CD4-positive, alpha-beta T cell treated with Interleukin-17A for 4 hours (primary cell): ENCODE measurements at places on chromosomes 1 and 21.
A peak's percentile ranks its signal among the peaks of the same experiment; 100 is the strongest.

DNA sequence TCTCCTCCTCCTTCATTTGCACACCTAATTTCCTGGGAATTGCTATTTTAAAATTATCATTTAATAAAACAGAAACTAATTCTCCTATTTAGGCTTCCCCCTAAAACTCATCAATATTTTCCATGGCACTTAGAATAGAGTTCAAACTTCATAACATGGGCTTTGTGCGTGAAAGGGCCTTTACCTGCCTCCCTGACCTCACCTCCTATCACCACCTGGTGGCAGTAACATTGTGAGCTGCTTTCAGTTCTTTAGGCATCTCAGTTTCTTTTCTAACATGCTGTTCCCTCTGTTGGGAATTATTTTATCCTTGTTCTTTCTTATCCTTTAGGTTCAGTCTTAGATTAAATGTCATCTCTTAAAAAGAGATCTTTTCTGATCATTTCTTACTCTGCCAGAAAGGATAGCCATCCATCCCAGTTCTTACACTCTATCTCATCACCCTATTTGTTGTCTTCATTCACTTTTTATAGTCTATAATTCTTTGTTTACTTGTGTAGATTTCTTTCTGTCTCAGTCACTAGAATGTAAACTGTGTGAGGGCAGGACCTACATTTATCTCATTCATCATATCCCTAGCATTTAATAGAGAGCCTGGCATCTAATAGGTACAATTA is 133.8 kb upstream of the KIAA1614 start:
- DNase-seq: no peak

DNA sequence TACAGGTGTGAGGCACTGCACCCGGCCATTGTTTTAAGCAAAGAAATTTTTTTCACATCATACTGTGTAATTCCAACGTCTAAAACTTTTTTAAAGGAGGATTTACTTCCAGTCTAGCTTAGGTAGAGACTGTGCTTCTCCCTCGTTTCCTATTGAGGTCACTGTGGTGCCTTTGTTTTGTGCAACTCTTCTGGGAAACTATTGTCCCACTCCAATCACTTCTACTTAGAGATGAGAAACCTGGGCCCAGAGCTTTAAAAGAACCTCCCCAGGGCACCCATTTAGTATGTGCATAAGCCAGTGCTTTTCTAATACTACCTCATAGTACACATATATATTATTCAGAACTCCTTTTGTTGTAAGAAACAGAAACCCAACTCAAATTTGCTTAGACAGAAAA is 120.0 kb upstream of the ZNF644 start:
- DNase-seq: no peak

DNA sequence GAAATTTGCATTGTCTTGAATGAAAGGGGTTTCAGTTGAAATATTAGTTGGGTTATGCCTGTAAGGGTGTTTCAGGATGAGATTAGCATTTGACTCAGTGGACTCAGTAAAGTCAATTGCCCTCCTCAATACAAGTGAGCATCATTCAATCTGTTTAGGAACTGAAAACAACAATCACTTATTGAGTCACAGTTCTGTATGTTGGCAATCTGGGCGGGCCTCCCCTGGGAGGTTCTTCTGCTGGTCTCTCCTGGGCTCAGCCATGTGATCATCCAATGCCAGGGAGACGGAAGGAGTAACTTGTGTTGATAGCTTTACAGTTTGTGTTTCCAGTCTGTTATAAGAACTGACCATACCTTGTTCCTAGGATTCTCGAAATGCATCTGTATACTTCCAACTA is 262.9 kb upstream of the RUNX1 start:
- no peak for DNase-seq

- DNase-seq: peak; percentile 8
Observed at GRCh38 chr1:9181990-9182783, 52.4 kb upstream of the H6PD start.

- no peak for DNase-seq
Observed at GRCh38 chr1:27804791-27805190, 25.8 kb upstream of the PPP1R8 start.

DNA sequence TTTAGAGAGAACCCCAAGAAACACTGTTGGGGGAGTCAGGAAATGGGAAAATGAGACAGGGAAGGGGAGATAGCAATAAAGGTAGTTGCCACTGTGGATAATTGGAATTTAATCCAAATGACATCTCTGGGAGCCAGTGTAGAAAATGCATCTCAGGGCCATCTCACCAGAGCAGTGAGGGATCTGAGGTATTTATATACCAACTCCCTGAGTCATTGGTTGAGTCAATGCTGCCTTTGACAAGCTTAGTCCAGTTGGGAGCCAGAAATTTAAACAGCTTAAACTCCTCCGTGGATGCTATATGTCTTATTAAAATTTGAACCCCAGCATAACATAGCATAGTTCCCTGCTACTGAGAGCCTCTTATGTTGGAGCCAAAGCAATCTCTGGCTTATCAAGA is 140.3 kb downstream of the SLC30A10 start:
- DNase-seq: no peak

DNA sequence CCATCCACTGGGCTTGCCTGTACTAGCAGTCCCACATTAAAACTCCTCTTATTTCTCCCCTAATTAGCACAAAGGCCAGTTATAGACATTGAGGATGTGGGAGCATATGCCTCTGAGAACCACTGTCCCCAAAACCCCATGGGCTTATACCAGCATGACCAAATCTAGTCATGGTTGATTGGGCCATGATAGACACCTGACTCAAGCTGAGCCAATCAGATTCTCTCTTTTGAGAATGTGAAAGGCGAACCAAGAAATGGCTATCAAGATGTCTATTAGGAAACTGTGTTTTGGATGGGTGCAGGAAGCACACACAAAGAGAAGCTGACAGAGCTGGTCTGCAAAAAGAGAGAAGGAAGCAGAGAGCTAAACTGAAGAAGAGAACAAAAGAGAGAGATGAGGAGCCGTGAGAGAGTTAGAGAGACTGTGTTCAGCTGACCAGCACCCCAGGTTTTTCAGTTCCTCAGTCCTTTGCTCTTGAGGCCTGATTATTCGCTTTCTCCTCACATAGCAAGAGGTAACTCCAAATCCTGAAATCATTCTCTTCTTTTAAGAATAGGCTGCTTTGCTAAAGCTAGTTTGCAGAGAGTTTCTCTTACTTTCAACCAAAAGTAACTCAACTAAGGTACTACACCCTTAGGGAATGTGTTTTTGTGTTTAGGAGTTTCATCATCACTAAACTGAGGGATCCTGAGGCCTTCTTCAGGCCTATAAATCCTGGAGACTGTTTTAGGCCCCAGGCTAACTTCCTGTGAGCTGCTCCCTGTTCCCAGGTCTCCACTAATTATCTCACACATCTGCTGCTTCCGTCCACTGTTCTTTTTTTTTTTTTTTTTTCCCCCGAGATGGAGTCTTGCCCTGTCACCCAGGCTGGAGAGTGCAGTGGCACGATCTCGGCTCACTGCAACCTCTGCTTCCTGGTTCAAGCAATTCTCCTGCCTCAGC is 7.9 kb upstream of the TIPRL start:
- no peak for DNase-seq

GRCh38 chr1:205301842-205302588 is 19.5 kb downstream of the NUAK2 start:
- DNase-seq: no peak

DNA sequence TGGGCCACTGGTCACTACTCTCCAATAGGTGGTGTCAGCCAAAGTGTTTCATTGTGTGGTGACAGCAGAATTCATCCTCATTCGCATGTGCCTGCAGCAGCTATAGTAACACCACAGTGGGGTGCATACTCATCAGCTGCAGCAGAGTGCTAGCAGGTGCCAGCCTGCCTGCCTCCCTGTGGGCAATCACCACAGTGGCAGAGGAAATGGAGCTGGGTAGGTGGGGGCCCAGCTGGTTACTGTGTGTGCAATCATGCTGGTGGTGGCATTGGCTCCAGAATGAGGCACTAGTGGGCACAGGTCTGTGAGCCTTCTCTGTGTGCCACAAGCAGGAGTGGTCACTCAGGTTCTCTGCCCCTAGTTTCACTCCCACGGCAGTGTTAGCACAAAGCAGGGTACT is 579.2 kb downstream of the PTPRC start:
- peak; percentile 5 for DNase-seq

DNA sequence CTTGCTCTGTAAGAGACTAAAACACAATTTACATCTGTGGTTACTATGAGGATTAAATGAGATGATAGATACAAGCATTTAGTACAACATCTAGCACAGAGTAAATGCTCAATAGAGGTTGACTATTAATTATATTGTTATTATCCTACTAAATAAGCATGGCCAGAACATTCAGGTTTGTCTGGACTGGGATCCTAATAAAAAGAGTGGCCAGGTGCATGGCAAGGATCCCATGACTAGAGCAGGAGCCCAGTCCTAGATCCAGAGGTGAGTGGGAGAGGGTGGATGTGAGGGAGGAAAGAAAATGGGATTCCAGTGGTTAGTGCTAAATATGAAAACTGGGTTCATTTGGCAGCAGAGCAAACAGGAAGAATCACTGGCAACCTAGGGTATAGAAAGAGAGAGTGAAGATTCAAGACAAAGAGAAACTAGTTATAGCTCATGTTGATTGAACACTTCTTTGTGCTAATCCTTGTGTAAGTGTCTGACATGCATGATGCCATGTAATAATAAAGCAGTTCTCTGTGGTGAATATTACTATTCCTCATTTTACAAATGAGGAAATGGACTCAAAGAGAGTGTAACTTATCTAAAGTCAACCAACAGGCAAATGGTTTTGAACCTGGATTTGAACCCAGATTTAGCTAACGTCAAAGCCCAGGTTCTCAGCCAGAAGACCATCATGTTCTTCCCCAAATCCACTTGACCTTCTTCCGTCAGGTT is 71.1 kb upstream of the FGGY start:
- DNase-seq: no peak

GRCh38 chr1:86464819-86465218 is 3.9 kb upstream of the CLCA1 start:
- no peak for DNase-seq

DNA sequence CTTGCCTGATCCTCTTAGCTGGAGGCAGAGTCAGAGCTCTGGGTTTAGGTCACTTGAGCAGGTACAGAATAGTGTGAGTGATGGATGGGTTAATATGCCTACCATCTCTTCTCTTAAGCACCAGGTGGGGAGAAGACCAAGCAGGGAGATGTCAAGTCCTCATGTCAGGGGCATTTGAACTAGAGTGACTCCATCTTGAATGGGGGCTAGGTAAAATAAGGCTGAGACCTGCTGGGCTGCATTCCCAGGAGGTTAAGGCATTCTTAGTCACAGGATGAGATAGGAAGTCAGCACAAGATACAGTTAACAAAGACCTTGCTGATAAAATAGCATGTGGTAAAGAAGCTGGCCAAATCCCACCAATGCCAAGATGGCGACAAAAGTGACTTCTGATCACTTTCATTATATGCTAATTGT is 77.4 kb upstream of the BTG3 start:
- no peak for DNase-seq

- no peak for DNase-seq
Observed at GRCh38 chr1:214234635-214235025, 46.3 kb upstream of the SMYD2 start.

DNA sequence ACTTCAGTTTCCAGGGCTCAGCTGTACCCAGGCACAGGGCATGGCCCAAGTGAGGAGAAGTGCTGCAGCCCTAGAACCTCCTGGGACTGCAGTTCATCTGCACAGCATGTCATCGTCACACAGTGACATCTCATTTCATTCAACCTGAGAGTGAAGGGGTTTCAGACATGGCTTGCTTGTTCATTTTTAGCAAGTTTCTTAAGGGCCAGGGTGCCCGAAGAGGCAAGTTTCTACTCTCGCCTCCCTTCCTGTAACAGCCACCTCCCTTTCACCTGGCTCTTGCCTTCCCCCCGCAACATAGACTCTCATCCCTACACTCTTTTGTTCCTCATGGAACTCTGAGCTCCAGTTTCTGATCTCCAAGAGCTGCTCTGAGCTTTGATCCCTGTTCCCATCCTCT is 108.1 kb downstream of the C1orf21 start:
- no peak for DNase-seq

- DNase-seq: peak; percentile 82
Observed at GRCh38 chr1:19643602-19644394, at the start of gene NBL1. Gene NBL1, plus strand, starts transcription at chr1:19644311. Its CDS starts 10,720 bp downstream, at chr1:19655031.

DNA sequence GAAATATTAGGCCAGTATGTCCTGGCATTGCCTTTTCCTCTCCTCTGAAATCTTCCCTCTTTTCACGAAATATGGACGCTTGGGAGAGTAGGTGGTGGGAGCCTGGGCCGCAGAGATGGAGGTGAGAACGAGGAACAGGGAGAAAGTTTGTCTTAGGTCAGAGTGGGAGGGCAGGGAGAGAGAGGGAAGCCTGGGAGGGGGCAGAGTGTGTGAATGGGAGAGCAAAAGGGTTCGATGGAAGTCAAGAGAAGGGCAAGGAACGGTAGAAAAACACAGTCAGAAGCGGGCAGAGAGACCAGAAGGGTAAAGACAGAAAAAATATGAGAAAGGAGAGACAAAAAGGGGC is 1.2 kb downstream of the TRABD2B start:
- no peak for DNase-seq

DNA sequence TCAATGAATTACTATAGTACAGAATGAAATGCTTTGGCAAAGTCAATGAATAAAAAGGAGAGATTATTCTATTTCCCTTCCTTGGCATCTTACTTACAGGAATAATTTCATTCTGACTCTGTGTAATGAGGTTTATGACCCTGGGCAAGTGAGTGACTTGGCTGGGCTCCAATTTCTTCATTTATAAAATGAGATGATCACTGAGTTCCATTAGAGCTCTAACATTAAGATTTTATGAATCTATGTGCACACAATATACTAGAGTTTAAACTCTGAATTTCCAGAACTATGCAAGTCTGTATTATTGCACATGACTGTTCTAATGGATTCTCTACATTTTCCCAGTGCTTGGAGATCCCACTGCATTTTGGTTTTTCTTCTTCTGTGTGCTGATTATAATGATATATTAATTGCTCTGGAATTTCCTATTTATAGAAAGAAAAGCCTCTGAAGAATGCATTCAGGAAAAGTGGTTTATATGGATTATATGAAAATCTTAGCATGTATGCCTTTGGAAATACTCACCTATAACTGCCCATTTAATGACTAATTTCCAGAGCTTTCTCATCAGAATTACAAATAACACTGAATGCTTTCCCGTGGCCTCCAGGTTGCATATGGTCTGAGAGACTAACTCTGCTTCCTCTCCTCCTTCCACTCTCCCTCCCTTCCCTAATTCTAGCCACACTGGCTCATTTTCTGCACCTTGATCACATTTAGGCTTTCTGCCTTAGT is 97.4 kb upstream of the CHRM3 start:
- DNase-seq: no peak

DNA sequence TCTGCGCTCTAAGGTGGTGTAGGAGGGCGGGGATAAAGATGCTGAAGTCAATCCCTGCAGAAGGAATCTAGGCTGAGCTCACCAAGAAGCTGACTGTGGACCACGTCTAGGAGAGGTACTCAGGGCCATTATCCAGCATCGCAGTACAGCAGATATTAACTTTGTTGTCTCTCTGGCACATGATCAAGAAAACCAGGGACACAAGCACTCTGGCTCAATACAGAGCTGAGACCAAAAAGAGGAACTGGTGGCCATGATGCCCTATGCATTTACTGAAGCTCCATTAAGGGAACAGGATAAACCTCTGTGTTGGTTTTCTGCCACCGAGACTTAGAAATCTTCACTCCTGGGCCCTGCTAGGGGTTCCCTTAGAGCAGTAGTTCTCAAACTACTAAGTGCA is 38.0 kb upstream of the ANGPTL7 start:
- no peak for DNase-seq

GRCh38 chr1:158212320-158212719 is 31.6 kb downstream of the CD1D start:
- no peak for DNase-seq

- no peak for DNase-seq
Observed at GRCh38 chr1:103461161-103462105, 64.1 kb upstream of the RNPC3 start.

- no peak for DNase-seq
Observed at GRCh38 chr1:195709821-195710220, 898.4 kb downstream of the KCNT2 start.
